ENCODE measurements at places on chromosomes 11 and 22.
A peak's percentile ranks its signal among the peaks of the same experiment; 100 is the strongest.

GRCh38 chr22:45768490-45768889 lies 96.9 kb downstream of the ATXN10 start:
- no peak for DNase-seq

DNA sequence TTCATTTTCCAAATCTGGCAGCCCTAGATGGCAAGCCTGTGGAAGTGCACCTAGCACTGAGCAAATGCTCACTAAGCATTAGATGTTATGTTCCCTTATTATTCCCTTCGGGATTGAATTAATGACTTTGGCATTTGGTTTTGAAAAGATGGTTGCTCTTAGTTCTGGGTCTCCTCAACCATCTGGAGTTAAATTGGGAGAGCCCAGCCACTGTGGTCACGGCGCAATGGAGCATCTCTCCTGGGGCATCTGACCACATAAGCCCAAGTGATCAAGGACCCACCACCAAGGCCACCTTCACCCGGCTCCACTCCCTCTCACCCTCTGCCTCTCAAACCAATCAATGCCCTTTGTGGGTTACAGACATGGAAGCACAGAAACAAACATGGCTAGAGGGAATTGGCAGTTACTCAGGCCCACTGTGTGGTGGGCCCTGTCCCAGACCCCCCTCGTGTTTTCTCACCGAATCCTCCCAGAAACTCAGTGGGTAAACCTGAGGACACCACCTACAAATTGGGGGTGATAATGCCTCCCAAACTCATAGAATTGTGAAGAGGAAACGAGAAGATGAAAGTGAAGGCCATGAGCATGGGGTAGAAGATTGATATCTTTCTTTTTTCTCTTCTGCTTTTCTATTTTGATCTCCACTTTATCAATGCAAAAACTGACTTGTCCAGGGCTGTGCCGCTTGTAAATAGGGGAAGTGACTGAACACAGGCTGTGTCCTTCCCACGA lies 52.2 kb downstream of the IRAG1 start:
- no peak for DNase-seq

DNA sequence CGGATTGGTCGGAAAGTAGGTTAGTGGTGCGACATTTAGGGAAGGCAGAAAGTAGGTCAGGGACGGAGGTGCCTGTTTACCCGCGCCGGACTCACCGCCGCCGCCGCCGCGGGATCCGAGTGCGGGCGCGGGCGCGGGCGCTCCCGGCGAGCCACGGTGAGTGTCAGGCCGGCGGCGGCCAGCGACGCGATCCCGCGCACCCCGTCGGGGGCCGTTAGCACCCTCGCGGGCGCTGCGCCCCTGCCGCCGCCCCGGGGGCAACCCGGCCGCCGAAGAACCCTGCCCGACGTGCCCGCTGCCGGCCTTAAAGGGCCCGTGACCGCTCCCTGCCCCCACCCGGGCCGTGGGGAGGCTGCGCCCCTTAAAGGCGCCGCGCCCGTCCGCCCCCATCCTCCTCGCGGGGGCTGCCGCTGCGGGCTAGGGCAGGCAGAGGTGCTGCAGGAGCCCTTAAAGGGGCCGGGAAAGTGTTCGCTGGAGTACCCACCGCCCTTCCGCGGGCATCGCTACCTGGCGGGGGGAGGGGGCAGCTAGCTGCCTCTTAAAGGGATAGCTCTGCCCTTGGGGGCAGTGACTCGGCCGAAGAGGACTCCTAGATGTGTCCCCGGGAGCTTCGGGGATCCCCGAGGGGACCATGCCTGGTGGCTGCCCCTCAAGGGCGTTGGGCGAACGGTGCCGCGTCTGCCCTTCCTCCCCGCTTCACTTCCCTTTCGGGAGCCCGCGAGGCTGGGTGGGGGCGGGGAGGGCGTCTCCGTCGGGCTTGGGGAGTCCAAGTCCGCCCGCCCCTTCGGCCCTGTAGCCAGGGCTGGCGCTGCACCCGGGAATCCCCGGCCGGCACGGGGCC lies at the start of gene BMAL1:
BMAL1 (plus strand) TSS at position 23 of the 841 bp plus-strand sequence. CDS start 76,519 bp downstream, outside the sequence.
- no peak for DNase-seq

DNA sequence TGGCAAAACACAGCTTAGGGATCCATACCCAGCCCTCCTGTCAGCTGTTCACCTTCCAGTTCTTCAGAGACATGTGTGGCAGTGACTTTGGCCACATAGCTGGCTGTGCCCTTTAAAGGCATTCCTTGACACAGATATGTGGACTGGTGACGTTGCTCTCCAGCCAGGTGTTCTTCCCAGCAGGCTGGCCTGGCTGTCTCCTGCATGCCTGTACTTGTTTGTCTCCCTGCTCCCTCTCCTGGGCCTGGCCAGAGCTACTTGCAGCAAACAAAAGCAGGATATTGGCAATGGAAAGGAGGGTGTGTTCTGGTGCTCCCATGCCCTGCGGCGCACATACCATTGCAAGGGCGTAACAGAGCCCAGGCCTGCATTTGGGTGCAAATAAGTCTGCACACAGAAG lies 38.3 kb downstream of the PIK3IP1 start:
- no peak for DNase-seq

DNA sequence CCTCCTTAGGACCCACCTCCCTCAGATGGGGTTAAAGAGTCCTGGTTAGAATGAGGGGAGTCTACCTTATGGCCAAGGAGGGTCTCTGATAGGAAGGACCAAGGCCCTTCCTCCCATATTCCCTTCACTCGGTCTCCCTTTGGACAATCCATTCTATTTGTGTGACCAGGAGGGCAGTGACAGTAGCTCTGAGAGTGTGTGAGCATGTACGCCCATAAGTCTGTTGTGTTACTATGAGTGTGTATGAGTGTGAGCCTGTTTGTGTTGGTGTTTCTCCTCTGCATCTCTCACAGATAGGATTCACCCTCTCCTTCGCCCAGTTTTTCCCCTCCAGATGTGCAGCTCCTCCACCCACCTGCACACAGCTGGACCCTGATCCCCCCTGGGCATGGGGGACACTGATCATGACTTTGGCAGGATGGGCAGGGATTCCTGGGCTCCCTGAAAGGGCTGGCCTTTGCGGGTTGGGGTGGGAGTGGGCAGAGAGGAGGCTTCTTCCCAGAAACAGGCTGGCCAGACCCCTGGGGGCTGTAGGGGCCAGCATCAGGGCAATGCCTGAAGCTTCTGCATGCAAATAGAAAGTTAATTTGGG lies 14.5 kb downstream of the PHLDB1 start:
- DNase-seq = no peak

GRCh38 chr11:83023410-83023809 lies 48.3 kb downstream of the RAB30 start:
- no peak for DNase-seq

DNA sequence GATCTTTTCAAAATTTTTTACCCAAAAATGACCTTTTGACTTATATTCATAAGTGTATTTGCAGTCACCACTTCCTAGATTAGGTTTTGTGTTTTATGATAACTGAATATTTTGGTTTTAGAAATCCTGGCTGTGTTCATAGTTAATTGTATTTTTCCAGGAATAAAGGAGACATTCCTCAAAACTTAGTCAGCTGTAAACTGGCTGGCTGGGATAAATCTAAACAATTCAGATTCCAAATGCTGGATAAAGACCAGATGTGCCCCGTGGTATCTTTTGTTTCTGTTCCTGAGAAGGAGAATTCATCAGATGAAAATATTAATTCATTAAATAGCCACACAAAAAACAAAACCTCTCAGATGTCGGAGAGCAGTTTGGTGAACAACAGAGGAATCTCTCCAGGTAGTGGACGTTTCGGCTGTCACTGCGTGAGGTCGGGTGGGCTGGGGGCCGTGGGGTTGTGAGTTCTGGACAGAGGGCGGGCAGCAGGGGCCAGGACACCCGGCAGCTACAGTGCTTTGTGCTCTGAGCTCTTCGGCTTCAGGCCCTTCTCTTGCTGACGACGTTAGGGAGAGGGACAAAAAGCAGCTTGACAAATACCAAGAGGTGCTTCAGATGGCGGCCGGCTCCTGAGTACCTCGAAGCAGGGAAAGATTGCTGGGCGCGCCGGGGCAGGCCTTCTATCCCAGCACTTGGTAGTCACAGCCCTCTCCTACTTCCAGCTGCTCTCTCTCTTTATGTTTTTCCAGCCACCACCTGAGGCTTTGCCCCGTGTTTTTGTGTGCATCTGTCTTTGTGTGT lies 24.6 kb downstream of the MOV10L1 start:
- peak; percentile 45 for DNase-seq

DNA sequence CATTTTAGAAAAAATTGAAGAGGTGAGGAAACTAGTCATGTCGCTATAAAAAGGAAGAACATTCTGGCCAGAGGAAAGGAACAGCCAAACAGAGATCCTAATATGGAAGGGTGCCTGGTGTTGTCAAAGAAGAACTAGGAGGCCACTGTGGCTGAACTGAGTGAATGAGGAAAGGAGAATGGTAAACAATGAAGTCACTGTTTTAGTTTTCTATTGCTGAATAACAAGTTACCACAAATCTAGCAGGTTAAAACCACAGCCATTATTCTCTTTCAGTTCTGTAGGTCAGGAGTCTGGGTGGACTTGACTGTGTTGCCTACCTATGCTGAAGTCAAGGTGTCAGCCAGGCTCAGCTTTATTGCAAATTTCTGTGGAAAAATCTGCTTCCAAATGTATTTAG lies 549.3 kb upstream of the CCDC90B start:
- no peak for DNase-seq

DNA sequence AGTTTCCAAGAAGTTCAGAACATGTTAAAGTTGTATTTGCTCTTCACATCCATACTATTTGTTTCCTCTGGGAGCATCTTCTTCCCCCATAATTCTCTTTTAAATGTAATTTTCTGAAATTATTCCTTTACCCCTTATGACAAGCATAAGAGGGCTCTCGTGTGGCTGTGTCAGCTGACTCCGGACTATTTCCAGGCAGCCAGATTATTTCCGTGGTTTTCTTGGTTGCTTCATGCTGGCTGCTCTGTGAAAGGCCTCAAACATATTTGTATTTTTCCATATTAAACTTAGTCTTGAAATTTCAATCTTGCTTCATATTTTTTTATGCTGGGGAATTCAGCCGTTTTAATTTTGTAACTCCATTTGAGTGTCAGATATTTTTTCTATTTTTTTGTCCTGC lies 2.8 kb upstream of the MMP1 start:
- DNase-seq = no peak

DNA sequence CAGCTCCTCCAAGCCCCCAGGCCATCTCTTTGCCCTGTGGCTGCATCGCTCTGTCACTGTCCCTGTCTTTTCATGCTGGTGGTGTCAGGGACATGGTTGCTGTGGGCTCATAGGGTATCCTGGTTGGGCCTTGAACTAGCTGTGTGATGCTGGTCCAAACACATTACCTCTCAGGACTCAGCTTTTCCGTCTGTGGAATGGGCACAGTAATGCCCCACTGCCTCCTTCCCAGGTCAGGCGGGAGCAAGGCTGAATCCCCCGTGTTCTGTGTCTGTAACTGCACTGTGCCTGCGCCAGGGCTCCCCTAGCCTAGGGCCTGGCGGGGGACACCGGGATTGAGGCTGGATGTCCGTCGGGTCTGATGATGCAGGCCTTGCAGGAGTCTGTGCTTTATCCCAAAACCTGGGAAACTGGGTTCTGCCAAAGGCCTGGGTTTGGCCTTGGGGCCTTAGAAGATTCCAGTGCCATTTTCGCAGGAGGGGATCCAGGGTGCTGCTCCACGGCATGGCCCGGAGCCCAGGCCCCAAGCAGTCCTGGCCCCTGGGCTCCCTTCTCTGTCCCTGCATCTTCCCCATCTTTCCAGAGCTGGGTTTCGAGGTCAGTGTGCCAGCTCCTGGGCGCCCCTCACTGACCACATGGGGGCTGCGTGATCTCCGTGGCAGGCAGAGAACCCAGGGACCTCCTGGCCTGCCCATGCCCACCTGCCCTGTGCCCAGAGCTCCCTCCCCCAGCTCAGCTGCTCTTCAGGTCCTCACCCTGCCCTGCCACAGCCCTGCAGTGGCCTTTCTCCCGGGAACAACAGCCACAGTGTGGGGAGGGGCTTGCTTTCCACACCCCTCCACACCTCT lies 32.7 kb upstream of the CELSR1 start:
- no peak for DNase-seq

DNA sequence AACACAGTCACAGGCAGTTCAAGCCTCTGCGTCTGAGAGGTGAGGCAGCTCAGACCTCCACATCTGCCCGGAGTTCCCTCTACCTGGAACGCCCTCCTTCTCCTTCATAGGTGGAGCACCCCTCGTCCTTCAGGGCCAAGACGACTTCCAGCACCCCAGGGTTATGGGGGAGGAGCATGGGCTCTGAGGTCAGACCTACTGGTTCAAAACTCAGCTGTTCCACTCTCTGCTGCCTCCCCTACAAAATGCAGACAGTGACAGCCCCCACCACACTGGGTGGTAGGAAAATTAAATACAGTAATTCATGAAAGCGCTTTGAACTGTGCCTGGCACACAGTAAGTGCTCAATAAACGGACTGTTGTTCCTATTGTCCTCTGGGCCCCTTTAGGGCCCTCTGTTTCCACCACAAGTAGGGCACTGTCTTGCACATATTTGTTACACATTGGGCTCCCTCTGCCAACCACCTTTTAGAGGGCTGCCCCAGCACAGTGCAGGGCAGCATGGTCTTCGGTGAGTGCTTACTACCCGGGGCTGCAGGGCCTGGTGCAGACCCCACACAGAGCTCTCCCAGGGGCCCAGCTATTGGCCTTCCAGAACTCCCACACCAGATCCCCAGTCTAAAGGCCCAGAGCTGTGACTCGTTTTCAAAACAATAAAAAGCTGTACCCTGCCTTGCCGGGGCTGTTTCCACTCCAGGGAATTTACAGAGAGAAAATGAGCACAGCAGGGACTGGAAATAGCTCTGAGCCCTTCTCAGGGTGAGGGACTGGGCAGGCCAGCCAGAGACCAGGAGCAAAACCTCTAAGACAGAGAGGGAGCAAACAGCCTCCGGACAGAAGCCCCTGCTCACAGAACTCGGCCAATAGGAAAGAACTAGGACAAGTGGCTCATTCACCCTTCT lies 2.5 kb downstream of the TMEM184B start:
- no peak for DNase-seq

GRCh38 chr22:49934891-49935557 lies 16.6 kb downstream of the CRELD2 start:
- DNase-seq = peak; percentile 88

- no peak for DNase-seq
Measured at GRCh38 chr22:39229688-39230260, 15.0 kb downstream of the PDGFB start.

DNA sequence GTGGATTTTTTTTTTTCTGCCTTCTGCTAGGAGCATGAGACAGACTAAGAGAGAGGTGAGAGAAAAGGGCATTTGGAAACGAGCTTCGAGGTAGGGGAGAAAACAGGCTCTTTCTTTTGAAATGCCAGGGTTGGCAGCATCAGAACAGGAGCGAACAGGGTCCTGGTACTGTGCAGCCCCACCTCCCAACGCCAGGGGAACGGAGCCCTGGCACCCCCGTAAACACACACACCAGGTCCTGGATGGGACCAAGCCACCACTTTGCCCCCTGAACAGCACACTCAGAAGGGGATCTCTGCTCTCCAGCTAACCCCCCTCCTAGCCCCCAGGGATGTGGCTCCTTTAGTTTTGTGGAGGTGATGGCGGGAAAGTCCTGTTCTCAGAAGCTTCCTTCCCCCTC lies 127.1 kb downstream of the CTTN start:
- DNase-seq = no peak

- no peak for DNase-seq
Measured at GRCh38 chr11:11845071-11845470, 3.3 kb downstream of the USP47 start.

DNA sequence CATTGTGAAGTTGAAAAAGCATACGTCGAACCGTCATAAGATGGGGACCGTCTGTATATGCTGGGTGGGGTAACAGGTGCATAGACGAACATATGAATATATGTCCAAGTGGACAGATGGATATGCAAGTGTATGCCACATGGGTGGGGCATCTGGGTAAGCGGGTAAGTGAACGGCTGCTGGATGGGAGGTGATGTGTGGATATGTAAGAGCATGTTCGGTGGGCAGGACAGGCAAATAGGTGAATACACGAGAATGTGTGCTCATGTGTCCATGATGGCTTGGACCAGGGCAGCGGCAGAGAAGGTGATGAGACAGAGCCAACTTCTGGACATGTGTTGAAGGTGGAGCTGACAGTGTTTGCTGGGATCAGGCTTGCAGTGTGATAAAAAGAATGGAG lies 12.0 kb downstream of the IFITM10 start:
- no peak for DNase-seq

Data from NCI-H2171 (cell line).